ENCODE measurements at places on chromosomes 4 and X.

- no peak for DNase-seq
Measured at GRCh38 chr4:31458813-31459212, 738.6 kb downstream of the PCDH7 start.

DNA sequence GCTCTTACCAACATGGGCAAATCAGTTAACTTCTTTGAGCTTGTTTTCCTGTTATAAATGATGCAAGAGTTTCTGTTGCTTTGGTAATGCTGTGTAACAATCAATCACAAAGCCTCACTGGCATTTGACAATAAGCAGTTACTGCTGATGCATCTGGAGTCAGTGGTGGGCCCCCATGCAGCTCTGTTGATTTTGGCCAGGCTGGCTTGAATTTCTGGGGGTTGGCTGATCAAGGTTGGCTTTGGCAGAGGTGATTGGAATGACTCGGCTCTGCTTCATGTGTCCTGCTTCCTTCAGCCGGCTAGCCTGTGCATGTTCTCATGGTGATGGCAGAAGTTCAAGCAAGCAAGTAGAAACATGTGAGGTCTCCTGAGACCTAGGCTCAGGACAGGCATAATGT lies 90.4 kb downstream of the PHEX start:
- no peak for DNase-seq

DNA sequence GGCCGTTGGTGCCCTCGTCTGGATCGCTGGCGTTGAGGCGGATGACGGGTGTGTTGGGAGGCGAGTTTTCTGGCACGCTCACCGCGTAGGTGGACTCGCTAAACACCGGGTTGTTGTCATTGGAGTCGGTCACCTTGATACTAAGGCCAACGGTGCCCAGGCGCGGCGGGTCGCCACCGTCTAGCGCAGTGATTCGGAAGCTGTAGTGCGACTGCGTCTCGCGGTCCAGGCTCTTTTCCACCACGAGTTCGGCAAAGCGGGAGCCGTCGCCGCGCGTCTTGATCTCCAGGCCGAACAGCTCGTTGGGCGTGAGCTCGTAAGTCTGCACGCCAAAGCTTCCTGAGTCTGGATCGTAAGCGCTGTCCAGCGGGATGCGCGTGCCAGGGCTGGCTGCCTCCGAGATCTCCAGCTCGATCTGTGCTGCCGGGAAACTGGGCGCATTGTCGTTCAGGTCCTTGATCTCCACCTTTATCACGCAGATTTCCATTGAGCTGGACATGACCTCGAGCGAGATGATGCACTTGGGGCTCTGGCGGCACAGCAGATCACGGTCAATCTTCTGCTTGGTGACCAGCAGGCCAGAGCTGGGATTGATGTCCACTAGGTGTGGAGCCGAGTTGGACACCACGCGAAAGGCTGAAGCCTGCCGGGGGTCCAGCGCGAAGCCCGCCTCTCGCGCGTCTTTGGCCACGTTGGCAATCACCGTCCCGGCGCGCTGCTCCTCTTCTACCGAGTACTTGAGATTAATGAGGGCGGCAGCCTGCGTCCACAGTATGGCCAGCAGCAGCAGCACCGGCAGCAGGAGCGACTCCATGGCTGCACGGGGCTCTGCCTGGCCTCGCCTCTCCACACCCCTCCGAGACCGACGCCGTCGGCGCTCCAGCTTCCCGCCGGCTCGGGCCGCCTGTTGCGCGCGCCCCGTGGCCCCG lies 2.0 kb downstream of the PCDH19 start:
- DNase-seq: no peak

DNA sequence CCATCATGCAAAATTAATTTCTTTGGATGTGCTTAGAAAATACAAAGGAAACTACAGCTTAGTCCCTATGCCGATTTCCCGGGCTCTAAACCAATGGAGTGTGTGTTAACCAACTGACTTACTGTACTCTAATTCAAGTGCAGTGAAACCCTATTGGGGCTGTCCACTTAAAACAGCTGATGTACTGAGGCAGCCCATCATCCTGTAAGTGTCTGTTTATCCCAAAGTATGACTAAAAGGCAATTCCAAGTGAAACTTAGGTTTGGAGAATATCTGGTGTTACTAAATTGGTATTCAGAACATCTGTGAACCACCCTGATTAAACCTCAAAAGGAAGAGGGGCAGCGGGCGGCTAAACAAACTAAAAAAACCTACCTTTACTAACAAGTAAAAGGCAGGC lies 79.7 kb downstream of the GATB start:
- no peak for DNase-seq

DNA sequence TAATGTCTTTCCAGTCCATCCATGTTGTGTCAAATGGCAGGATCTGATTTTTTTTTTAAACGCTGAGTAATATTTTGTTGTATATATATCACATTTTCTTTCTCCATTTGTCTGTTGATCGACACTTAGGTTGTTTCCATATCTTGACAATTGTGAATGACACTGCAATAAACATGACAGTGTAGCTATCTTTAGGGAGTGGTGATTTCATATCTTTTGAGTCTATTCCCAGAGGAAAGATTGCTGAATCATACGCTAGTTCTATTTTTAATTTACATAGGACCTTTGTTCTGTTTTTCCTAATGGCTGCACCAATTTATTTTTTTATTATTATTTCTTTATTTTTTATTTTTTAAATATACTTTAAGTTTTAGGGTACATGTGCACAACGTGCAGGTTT lies 470.7 kb downstream of the CCSER1 start:
- DNase-seq: no peak

GRCh38 chr4:71006203-71006907 lies 12.9 kb downstream of the DCK start:
- DNase-seq: no peak

GRCh38 chrX:115017455-115017854 lies at the start of gene IL13RA2:
TSS of gene IL13RA2 (minus strand) at chrX:115017616. CDS start at chrX:115017269, 347 bp downstream.
- DNase-seq: no peak

GRCh38 chr4:3716631-3717235 lies 49.5 kb upstream of the ADRA2C start:
- DNase-seq: no peak

GRCh38 chr4:24470666-24471485 lies 113.5 kb downstream of the DHX15 start:
- DNase-seq: no peak

DNA sequence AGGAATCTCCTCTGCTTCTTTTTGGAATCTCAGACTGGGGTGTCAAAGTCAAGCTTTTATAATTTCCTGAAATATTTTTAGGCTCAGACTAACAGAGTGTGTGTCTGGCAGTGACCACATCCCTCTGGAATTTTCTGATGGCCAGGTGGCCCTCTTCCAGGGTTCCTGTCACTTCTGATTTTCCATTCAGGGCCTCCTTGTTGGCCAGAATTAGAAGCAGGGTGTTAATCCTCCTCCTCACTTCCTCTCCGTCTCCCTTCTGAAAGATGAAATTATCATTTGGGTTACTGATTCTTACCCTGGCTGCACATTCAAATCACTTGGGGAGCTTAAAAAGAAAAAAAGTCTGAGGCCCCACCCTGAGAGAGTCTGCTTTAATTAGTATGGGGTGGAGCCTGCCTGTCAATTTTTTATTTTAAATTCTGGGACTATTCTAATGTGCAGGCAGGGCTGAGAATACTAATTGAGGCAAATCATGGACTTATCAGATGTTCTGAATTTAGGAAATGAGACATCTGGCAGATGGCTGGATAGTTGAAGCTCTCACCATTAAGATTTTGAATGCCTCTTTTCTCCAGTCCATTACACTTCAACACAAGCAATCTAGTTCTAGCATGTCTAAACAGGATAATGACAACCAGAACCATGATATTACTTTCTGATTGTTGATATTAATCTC lies 43.2 kb downstream of the HAND2 start:
- DNase-seq: no peak

DNA sequence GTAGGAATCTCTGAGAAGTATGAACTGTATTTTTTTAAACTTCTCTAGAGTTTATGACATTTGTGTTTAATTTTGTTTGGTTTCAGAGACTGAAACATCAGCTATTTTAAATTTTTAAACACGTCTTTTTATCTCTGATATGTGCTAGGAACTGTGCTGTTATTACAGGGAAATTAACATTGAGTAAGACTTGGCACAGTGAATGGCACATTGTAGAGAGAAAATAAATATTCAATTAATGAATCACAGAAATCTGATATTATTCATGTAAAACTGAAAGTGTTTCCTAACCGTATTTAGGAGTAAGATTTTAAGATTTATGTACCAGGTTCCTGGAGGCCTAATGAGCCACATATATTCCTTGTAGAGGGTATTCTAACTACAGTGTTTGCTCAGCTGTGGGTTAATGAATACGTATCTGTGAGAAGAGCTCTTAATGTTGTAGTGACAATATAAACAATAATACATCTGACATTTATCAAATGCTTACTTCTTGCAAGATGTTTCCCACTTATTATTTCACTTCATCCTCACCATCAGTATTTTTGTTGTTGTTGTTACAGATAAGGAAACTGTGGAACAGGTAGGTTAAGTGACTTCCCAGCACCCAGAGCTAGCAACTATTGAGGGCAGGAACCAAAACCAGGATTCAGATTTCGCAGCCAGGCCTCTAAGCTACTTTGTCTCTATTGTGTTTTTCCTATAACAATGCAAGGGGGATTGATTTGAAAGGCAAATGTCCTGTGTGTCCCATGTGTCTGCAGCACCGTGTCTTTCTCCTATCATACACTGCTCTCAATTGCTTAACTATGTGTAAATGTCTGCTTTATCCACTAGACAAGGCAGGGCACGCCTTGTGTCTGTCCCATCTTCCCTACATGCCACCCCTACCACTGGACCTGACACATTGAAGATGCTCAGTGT lies 121.1 kb upstream of the FAM9C start:
- no peak for DNase-seq

DNA sequence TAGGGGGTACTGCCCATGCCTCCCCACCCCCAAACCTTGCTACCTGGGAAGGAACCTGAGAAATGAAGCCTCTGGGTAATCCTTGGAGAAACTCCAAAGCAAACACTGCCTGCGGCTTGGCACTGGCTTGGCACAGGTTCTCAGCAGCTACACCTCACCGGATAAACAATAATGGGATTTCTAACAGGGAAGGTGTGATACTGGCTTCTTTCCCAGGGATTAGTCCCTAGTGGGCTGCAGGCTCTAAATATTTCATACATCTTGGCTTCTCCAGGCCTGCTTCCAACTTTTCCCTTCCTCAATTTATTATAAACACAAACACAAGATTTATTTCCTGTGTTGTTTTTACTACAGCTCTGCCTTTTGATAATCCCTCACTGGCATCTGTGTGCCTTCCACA lies 12.5 kb downstream of the SEC24D start:
- no peak for DNase-seq

- no peak for DNase-seq
Measured at GRCh38 chr4:141132709-141133145, 542 bp downstream of the RNF150 start.

- DNase-seq: no peak
Measured at GRCh38 chr4:173748353-173748752, 218.3 kb upstream of the HAND2 start.

- DNase-seq: peak; percentile 5
Measured at GRCh38 chrX:40933132-40933705, 152.0 kb upstream of the USP9X start.

DNA sequence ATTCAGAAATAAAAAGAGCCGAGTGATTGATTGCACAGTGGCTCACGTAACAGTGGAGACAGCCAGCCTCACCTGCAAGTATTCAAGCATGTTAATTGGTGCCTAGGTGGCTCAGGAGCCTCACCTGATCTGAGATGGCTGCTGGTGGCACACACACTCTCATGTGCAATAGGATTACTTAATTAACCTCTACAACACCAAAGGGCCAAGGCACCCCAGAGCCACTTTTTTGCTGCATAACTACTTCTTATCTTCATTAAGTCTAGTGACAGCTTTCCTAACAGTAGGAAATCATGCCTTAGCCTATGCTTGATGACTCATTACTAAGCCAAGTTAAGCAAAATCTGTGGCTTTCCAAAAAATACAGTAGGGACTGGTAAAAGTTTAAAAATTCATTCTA lies 117.3 kb upstream of the NOCT start:
- no peak for DNase-seq

DNA sequence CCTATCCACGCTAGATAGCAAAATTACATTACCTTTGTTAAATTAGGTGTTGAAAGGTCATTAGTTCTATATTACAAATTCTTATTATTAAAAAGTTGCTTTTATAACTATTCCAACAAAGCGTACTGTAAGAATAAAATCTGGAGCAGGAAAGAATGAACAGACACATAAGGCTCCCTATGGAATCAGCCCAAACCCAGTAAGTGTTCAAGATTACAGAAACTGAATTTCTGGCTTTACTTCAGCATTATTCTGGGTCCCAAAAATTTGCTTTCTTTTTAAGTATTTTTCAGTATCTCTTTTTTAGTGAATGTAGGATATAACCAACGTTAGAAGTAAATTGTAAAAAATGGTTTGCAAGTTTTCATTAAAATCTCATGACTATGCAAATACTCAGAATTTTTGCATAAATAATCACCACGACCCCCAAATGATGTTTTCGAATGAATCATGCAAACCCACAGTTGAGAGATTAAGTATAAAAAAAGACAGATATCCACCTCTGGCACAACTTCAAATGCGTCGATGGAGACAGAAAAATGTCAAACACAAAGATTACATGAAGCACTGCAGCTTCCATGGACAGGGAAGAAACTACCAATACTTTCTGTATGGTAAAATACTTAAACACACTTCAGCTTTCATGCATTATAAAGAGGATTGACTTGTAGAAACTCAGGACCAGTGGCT lies 238.5 kb downstream of the RASL11B start:
- no peak for DNase-seq

DNA sequence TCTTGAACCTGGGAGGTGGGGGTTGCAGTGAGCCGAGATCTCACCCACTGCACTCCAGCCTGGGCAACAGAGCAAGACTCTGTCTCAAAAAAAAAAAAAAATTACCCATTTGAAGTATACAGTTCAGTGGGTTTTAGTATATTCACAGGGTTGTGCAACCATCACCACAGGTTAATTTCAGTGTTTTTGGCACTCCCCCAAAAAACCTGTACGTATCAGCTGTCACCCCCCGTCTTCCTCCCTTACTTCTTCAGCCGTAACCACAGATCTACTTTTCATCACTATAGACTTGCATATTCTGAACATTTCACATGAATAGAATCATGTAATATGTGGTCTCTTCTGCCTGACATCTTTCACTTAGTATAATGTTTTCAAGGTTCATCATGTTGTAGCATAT lies 11.7 kb upstream of the PTTG2 start:
- DNase-seq: no peak

GRCh38 chr4:189090174-189090814 lies 850.4 kb upstream of the FRG1 start:
- no peak for DNase-seq

GRCh38 chrX:42366181-42366580 lies 411.8 kb downstream of the PPP1R2C start:
- no peak for DNase-seq

DNA sequence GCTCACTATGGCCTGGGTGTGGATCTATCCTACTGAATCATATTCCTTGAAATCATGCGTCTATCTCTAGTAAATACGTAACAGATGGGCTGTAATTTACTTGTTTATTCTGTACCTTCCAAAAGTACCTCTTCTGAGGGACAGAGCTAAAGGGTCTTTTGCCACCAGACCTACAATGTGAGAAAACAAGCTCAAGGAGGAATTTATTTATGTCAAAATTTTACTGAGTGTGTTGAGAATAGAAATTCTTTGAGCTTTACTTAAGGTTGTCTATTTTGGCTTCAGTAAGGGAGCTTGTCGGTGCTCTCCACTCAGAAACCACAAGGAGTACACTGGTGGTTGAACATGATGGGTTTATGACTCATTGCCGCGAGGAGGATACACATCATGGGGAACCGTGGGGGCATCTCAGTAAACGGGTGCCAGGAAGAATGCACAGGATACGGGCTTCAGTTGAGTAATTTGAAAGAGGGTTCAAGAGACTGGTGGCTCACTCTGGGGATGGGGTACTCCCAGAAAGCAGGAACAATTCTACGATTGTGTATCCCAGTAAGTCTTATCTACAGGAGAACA lies 3.0 kb downstream of the ANK2 start:
- DNase-seq: no peak

GRCh38 chr4:154004507-154005170 lies 215.8 kb upstream of the SFRP2 start:
- DNase-seq: no peak
